A549 treated with DMSO at 1 μM for 4 hours (cell line): ENCODE measurements at places on chromosomes 4 and X. TPM values are rescaled to one million over a fixed set of nuclear protein-coding genes. Genes with fewer than 3 reads are reported as not detected.

TMEM164 gene
- 40.7 to 47.6 TPM (median 46.0 TPM) in 5 replicates for total RNA-seq

SPANXB1 gene
- 2.2 to 4.0 TPM (median 3.3 TPM) in 5 replicates for total RNA-seq

CXorf38 gene
- total RNA-seq = 8.7 to 12.3 TPM (median 10.3 TPM) in 5 replicates

PAGE2B gene
- total RNA-seq = not detected in 5 replicates

BGN gene
- total RNA-seq = not detected in 5 replicates

USP51 gene
- total RNA-seq = 0.36 to 0.81 TPM (median 0.69 TPM) in 5 replicates

DCAF4L1 gene
- 0.09 to 0.24 TPM (median 0.11 TPM) in 5 replicates for total RNA-seq

F8A1 gene
- 57.7 to 95.5 TPM (median 81.7 TPM) in 5 replicates for total RNA-seq

CABS1 gene
- total RNA-seq = not detected in 5 replicates

GPR78 gene
- 0.22 to 0.26 TPM (median 0.23 TPM) in 3 of 5 replicates, not detected in the others for total RNA-seq

ATP1B4 gene
- total RNA-seq = not detected in 5 replicates

FGF13 gene
- total RNA-seq = 0.14 TPM in 2 of 5 replicates, not detected in the others

HTN3 gene
- total RNA-seq = not detected in 5 replicates

TMPRSS11B gene
- total RNA-seq = 0.04 TPM in 1 of 5 replicates, not detected in the others

RRH gene
- 0.06 to 0.15 TPM (median 0.11 TPM) in 3 of 5 replicates, not detected in the others for total RNA-seq

TLR3 gene
- 0.21 to 0.60 TPM (median 0.36 TPM) in 5 replicates for total RNA-seq

NLGN3 gene
- 0.91 to 1.4 TPM (median 0.94 TPM) in 5 replicates for total RNA-seq

ZCCHC13 gene
- not detected in 5 replicates for total RNA-seq

ATP10D gene
- total RNA-seq = 2.6 to 3.9 TPM (median 3.6 TPM) in 5 replicates

ARHGEF9 gene
- 3.8 to 6.3 TPM (median 5.5 TPM) in 5 replicates for total RNA-seq

YIPF7 gene
- not detected in 5 replicates for total RNA-seq

TMSB15C gene
- total RNA-seq = 0.09 to 0.31 TPM (median 0.16 TPM) in 4 of 5 replicates, not detected in the other

DIAPH2 gene
- 3.8 to 6.0 TPM (median 5.3 TPM) in 5 replicates for total RNA-seq

ETDA gene
- not detected in 5 replicates for total RNA-seq

RENBP gene
- total RNA-seq = 0.07 to 0.16 TPM (median 0.09 TPM) in 4 of 5 replicates, not detected in the other

ATP2B3 gene
- total RNA-seq = 0.04 to 0.25 TPM (median 0.09 TPM) in 5 replicates

SASH3 gene
- total RNA-seq = not detected in 5 replicates

GUCY1A1 gene
- not detected in 5 replicates for total RNA-seq

SGMS2 gene
- total RNA-seq = 17.9 to 28.0 TPM (median 21.9 TPM) in 5 replicates

MAMLD1 gene
- total RNA-seq = 11.2 to 12.5 TPM (median 11.5 TPM) in 5 replicates

GYPA gene
- not detected in 5 replicates for total RNA-seq

GSTCD gene
- total RNA-seq = 5.6 to 8.3 TPM (median 7.2 TPM) in 5 replicates

TEX13B gene
- total RNA-seq = not detected in 5 replicates

CCSER1 gene
- total RNA-seq = not detected in 5 replicates

KIT gene
- total RNA-seq = not detected in 5 replicates

PRSS12 gene
- 0.22 to 0.53 TPM (median 0.41 TPM) in 5 replicates for total RNA-seq

GAB3 gene
- 0.30 to 0.76 TPM (median 0.42 TPM) in 5 replicates for total RNA-seq

TCEAL3 gene
- total RNA-seq = 15.3 to 22.4 TPM (median 17.4 TPM) in 5 replicates

TMEM154 gene
- total RNA-seq = 0.02 to 0.18 TPM (median 0.06 TPM) in 5 replicates

SPANXC gene
- total RNA-seq = 0.45 to 1.1 TPM (median 0.94 TPM) in 5 replicates

DDX53 gene
- total RNA-seq = not detected in 5 replicates

ADH1B gene
- not detected in 5 replicates for total RNA-seq

MAGEA10 gene
- total RNA-seq = 0.04 to 0.06 TPM (median 0.05 TPM) in 3 of 5 replicates, not detected in the others

PAGE5 gene
- total RNA-seq = not detected in 5 replicates

MEPE gene
- total RNA-seq = not detected in 5 replicates

ANAPC4 gene
- 10.4 to 14.2 TPM (median 13.6 TPM) in 5 replicates for total RNA-seq

RBM47 gene
- 19.5 to 28.1 TPM (median 25.4 TPM) in 5 replicates for total RNA-seq

ADRA2C gene
- total RNA-seq = 6.9 to 11.8 TPM (median 11.3 TPM) in 5 replicates

ARMCX1 gene
- total RNA-seq = 0.24 to 0.38 TPM (median 0.35 TPM) in 5 replicates

IDS gene
- 106 to 121 TPM (median 116 TPM) in 5 replicates for total RNA-seq

FHIP1A gene
- total RNA-seq = 0.08 to 0.32 TPM (median 0.18 TPM) in 5 replicates

PNPLA4 gene
- 11.3 to 14.0 TPM (median 11.8 TPM) in 5 replicates for total RNA-seq

ATOH1 gene
- not detected in 5 replicates for total RNA-seq

TCEAL7 gene
- not detected in 5 replicates for total RNA-seq
